Right ventricle myocardium superior (tissue), 1 donor: ENCODE measurements at places on chromosomes 16 and 17. TPM values are rescaled to one million over a fixed set of nuclear protein-coding genes. Genes with fewer than 3 reads are reported as not detected.

ATP2A3 gene
- total RNA-seq: 6.0 TPM

DNA sequence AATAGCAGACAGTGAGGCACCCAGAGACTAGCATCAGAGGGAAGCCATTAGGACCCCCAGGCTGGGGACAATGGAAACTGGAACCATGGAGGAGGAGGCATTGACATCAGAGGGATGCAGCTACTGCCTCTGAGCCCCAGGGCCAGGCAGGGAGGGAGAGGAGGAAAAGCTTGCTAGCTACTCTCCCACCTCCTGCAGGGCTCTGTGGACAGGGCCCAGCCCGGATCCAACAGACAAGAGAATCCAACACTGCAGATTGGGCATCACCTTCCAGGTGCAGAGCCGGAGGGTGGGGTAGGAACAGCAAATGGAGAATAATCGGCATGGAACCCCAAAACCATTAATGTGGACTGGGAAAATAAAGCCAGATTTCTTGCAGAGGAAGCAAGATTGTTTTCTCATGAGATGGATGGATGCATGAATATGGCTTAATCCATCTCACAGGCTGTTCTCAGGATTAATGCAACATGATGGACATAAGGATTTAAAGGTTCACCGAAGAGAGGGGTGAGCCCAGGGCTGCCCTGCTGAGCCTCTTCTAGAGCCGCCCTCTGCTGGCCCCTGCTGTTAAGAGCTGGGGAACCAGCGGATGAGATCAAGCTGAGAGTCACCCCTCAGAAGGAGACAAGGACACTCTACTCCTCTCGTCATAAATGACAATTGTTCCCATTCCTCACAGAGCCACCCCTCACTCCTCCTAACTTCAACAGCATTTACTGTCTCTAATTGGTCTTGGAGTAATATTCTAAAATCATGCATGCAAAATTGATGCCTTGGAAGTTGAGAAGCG, 48.8 kb downstream of the DNAH3 start:
- peak; percentile 61 for DNase-seq

GRCh38 chr16:11978080-11978479, 1.5 kb downstream of the SNX29 start:
- DNase-seq: no peak

DNA sequence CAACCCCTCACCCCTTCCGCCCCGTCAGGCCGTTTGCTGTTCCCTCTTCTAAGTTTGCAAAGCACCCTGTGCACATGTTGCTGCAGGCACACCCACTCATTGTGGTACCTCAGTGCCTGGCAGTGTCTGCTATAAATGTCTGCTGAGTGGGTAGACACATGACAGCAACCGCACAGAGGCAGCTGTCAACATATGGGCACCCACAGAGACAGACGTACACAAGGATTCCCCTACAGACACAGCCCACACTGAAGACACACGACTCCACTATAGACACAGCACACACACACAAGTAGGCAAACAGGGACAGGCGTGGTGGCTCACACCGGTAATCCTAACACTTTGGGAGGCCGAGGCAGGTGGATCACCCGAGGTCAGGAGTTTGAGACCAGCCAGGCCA, 17.8 kb upstream of the CRK start:
- no peak for DNase-seq

DNA sequence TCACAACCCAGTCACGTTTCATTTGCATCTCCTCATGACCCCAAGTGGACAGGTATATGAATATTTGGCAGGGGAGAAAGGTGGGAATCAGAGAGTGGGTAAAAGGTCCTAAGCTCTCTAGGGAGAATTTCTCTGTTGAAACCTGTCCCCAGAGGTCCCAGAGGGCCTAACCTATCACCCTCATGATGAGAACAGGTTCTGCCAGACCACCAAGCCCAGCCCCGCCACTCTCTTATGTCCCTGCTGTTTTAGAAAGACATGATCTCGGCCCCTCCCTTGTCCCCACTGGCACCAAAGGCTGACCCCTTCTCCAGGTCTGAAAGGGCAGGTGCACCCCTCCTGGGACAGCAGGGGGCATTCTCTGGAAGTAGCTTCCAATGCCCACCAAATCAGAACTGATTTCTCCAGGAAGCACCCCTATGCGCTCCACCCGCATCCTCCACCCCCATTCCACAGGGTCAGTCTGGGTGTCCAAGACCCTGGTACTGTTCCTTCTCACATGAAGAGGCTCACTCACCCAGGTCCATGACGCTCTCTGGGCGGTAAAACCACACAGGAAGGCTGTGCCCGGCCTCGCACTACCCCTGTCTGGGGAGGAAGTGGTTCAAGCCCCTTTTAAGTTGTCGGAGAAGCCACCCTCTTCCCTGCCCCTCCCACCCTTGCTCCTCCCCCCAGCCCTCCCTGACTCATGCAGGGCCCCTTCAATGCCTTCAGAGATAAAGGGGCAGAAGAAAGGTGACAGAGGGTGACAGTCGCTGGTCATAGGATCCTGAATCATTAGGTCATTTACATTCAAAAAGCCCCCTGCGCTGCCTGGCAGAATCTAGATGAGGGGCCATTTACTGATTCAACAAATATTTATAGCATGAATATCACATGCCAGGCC, at the start of gene CCR7:
Gene CCR7 (minus strand): TSS at position 590 of the 886 bp plus-strand sequence. CDS start 63 bp downstream, at position 527.
- DNase-seq: no peak

- no peak for DNase-seq
Observed at GRCh38 chr17:48488548-48489106, 42.2 kb downstream of the HOXB1 start.

PIRT gene
- not detected for total RNA-seq

GRCh38 chr16:18959031-18959505, 24.7 kb upstream of the TMC7 start:
- no peak for DNase-seq

LRRC36 gene
- total RNA-seq: not detected

CRYBA1 gene
- total RNA-seq: not detected

KRTAP4-2 gene
- not detected for total RNA-seq

DNA sequence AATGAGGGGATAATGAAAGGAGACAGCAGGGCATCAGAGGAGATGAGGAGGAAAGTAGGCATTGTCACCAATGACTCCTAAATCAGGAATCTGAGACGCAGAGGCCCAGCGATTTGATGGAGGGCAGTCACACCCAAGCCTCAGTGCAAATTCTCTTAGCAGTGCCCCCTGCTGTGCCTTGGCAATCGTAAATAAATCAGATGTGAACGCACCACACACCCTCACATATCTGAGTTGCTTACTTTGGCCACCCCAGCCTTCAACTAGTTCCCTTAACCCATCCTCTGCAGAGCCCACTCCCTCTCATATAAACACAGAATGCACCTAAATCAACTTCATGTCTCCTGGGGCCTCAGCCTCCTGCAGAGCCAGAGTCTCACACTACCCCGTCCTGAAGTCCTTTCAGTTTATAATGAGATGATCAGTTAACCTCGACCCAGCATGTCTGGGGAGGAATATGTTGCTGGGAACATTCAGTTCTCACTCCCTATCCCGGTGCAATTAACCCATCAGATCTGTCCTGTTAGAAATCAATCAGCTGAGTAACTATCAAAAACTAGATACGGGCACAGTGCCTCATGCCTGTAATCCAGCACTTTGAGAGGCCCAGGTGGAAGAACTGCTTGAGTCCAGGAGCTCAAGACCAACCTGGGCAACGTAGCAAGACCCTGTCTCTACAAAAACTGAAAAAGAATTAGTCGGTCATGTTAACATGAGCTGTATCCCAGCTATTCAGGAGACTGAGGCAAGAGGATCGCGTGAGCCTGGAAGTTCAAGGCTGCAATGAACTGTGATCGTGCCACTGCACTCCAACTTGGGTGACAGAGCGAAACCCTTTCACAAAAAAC, 78.4 kb downstream of the SLC39A11 start:
- DNase-seq: no peak

ZNF385C gene
- 0.16 TPM for total RNA-seq
